Stimulated activated CD4-positive, alpha-beta T cell treated with anti-CD3 and anti-CD28 coated beads, Interleukin-12 subunit alpha, Interleukin-12 subunit beta, amount 100 ng/mL, for 48 hours (primary cell): ENCODE measurements at places on chromosomes 6 and 20.

GRCh38 chr20:35600993-35601973 lies 14.3 kb upstream of the SPAG4 start:
- peak; percentile 70 for DNase-seq

GRCh38 chr6:139327038-139327437 lies 35.2 kb upstream of the TXLNB start:
- DNase-seq = no peak

GRCh38 chr20:61525781-61526431 lies 273.8 kb downstream of the CDH4 start:
- no peak for DNase-seq

DNA sequence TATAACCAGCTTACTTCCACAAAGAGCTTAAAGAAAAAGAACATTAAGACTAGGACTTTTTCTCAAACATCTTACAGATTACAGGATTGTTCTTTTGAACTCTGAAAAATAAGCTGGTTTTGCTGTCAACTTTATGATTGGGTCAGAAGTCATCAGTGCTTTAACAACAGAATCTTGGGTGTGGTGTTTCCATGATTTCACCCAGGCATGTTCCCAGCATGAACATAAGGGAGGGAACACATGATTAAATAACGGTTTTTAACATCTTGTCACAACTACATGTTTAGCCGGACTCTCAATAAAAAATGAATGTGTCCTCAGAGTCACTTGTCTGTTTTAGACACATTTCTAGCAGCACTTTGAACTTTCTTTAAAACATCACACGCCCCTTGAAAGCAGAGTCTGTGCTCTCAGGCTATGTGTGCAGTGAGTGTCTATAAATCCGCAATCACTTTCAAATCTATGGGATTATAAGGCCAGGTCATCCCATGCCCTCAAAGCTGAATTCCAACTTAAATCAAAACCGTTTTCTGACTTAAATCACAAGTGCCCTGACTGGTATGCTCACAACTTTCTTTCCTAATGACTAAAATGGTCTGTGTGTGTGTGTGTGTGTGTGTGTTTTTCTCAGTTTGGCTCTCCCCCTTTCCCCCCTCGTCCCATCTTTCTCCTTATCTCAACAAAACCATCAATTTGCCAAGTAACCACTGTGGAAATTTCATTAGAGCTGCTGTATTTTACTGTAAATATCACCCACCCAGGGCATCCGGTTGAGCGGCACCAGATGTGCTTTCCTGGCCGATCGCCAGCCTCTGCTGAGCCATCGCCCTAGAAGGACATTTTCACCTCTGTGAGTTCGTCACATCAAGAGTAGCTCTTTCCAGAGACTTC lies 216.8 kb upstream of the DTNBP1 start:
- DNase-seq = peak; percentile 66

- no peak for DNase-seq
Measured at GRCh38 chr6:22569281-22570184, at the start of gene HDGFL1. Gene HDGFL1 (plus strand): TSS chr6:22569566. CDS start chr6:22569576, 10 bp downstream.

DNA sequence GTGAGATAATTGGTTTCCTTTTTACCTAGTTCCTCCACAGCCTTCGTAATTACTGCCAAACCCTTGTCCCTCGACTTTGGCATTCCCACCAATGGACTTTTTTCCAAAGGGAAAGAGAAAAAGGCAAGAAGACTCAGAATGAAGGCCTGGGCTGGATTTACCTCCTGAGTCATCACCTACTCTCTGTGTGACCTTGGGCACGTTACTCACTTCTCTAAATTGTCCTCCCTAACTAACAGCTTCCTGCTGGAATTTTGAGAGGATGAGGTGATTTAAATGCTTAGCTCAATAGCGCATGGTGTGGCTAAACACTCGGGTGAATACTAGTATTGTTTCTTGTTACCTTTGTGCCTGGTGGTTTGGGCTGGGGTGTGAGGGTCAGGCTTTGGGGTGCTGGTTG lies 146.6 kb downstream of the DHX35 start:
- no peak for DNase-seq

DNA sequence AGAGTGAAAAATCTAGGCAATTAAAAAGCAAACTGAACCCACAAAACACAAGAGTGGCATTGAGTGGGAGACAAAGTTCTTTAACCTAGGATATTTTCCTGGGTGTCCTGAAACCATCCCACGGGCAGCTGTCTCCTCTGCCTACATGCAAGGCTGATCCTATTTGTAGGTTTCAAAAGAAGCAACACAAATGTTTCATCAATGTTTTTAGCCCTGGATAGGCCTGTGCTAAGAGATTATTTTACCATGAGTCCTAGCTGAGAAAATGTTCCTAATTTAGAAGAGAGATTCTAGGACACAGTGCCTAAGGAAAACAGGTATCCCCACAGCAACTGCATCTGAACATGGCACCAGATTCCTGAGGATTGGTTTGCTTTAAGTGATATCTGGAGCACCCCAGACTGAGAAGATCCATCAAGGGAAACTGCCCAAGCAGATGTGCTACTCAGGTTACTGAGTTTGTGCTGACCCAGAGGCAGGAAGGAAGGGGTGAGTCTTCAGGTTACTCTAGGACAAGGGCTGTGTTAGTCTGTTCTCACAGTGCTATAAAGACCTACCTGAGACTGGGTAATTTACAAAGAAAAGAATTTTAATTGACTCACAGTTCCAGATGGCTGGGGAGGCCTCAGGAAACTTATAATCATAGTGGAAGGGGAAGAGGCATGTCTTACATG lies 111.6 kb upstream of the UST start:
- DNase-seq = no peak

GRCh38 chr6:115514656-115515055 lies 546.0 kb downstream of the FRK start:
- no peak for DNase-seq

DNA sequence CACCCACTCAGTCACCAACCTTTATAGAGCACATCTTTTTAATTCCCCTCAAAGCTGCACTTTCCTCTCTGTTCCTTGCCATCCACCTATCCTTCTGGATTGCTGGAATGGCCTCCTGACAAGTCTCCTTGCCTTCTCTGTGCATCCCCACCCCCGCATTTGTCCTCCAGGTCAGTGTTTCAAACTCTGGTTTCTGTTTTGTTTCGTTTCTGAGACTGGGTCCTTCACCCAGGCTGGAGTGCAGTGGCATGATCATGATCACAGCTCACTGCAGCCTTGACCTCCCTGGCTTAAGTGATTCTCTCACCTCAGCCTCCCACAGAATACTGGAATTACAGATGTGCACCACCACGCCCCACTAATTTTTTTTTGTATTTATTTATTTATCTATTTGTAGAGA lies 96.2 kb downstream of the PLCB1 start:
- no peak for DNase-seq

- DNase-seq = no peak
Measured at GRCh38 chr6:140178520-140178919, 804.1 kb upstream of the CITED2 start.

DNA sequence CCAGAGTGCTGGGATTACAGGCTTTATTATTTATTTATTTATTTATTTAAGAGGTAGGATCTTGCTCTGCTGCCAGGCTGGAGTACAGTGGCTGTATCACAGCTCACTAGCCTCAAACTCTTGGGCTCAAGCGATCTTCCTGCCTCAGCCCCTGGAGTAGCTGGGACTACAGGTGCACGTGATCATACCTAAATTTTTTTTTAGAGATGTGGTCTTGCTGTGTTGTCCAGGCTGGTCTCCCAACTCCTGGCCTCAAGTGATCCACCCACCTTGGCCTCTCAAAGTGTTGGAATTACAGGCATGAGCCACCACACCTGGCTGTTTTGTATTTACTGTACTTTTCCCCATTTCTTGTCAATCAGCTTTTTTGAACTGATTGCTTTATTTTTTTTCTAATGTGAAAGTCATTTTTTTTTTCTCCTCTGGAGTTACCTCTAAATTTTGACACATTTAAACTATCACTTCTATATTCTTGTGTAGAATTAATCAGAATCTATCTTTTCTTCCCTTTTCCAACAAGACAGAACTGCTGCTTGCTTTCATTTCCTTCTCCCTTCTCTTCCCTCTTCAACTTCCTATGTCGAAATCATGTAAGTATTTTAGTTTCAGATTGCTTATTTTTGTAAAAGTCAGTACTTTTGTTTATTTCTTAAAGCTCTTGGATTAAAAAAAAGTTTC lies 12.0 kb downstream of the PANK2 start:
- no peak for DNase-seq

DNA sequence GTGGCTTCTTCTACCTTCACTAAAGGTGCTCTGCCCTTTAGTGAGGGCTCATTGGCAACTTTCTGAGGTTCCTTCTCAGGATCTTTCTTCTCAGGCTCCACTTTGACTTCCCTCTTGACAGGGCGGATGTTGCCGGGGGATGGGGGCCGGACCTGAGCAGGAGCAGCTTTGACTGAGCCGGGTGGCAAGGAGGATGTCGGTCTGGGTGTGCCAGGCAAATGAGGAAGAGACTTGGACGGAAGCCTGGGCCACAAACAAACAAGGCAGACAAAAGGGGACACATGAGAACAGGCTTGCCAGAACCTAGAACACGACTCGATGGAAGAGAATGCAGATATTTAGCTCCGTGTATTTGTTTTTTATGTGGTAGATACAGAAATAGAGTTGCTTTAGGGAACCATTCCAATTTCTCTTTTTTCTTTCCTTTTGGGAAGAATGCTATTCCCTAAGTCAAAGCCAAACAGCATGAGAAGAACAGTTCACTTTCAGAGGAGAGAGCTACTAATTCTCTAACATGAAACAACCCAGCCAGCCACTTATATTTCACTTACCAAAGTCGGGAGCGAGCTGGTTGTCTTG lies 76.2 kb upstream of the BCLAF1 start:
- DNase-seq = no peak

DNA sequence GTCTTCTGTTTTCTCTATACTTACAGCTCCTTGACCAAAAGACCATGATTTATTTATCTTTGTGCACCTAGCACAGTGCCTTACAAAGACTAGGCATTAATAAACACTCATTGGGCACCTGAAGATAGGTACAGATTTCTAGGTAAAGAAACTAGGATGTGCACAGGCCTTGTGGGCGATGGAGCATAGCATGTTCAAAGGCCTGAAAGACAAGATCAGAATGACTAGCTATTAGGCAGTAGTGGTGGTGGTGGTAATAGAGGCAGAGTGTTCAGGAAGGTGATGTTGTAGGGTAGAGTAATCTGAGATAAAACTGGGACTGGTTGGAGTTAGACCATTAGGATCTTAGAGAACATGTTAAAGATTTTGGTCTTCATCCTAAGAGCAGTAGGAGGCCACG lies 3.9 kb downstream of the TXLNB start:
- no peak for DNase-seq

DNA sequence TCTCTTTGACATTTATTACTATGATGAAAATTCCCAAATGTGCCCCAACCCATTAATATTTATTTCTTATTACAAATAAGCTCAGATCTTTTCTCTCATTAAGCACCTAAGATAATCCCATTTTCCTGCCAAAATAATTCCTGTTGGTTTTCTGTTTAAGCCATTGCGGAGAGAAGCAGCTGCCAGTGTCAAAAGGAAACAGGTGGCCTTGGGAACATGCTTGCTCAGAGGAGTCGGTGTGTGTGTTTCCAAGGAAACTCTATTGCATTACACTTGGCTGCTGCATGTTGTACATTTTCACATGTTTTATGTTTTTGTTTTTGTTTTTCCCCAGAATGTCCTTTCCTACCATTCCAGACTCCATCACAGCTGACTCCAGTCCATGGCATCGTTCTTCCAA lies 56.4 kb downstream of the CD24 start:
- no peak for DNase-seq

DNA sequence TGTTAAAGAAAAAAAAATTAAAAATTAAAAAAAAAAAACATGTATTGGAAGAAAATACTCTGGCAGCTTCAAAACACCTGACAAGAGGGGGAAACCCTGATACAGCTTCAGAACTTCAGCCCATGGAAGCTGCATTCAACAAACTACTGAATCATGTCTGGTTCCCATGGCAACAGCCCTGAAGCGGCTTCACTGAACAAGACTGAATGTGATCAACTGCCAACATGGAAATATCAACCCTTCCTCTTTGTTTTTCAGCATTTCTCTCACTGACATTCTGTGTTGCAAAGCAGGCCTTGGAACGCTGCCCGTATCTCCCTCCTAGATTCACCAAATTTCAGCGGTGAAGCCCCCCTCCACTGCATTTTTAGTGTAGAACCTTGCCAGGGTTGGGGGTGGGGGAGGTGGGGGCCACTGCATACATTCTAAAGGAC lies 91.3 kb upstream of the SHLD1 start:
- DNase-seq = peak; percentile 53

GRCh38 chr6:129686941-129687627 lies 22.9 kb downstream of the ARHGAP18 start:
- DNase-seq = no peak

DNA sequence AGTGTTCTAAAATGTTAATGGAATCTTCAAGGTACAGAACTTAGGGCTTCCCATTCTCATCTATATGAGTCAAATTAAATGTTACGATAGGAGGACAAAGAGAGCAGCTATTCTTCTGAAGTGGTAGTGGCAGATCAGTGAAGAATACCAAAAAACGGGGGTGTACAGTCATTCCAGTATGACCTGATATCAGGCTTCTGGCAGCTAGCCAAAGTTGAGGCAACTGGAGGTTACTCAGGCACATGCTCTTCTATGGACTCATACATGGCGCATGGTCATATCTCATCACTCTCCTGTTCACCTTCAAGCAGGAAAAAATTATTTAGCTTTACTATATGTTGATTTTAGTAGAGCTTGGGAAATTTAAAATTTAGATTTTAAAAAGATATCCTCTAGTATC lies 1608.8 kb downstream of the GRIK2 start:
- no peak for DNase-seq

- no peak for DNase-seq
Measured at GRCh38 chr20:52131048-52131643, 60.4 kb downstream of the ZFP64 start.

DNA sequence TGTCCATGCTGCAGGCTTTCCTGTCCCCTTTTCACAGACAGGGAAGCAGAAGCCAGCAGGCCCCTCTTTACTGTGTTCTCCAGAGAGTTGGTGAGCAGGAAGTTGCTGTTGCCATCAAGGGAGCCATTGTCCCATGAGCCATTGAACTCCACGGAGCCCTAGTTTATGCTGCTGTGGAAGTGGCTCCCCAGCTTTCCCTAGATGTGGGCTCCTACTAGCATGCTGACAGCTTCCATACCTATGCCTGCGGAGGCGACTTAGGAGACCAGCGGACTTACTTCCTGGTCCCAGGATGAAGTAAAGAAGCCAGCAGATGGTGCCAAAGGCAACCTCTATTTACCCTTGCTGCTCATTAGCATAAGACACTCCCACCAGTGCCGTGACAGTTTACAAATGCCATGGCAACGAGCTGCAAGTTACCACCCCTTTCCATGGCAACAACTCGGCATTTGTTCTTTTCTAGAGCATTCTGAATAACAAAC lies 30.8 kb upstream of the FKBP1A start:
- DNase-seq = no peak

GRCh38 chr20:54054516-54054915 lies 15.9 kb downstream of the BCAS1 start:
- DNase-seq = no peak
